ENCODE measurements at places on chromosomes 2 and 18.

- no peak for DNase-seq
Observed at GRCh38 chr18:39751161-39751560, 2185.6 kb upstream of the CELF4 start.

GRCh38 chr2:179842498-179843153 lies 18.8 kb downstream of the ZNF385B start:
- DNase-seq = peak; percentile 60

DNA sequence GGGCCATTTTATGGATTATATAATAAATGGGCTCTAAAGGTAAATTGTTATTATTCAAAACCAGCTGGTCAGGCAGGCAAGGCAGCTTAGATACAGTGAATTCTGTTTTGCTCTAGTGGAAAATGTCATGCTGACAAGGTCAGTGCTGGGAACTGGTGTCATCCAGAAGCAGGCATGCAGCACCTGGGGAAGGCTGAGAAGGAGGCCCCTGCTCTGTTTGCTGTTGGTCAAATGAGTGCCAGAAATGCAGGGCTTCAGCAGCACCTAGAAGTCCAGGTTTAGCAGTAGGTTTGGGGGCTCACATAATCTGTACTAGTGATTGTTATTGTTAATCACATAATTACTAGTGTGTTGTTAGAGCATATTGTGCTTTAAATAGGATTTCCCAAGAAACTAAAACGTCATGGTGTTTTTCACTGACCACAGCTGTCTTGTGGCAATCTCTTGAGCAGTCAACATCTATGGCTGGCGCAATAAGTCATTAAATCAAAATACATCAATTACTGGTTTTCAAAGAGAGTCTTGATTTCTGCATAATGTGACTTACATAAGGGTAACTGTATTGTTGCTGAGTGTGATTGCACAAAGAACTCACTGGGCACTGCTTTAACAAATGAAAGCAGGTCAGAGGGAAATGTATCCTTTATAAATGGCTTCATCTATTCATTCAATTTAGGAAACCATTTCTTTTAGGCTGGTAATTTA lies 99.1 kb downstream of the MYO3B start:
- DNase-seq = peak; percentile 14

- DNase-seq = no peak
Observed at GRCh38 chr2:236863729-236864126, 222.0 kb upstream of the COPS8 start.

Measured in NCI-H524 (cell line).